ENCODE measurements at places on chromosomes 2 and 18.

DNA sequence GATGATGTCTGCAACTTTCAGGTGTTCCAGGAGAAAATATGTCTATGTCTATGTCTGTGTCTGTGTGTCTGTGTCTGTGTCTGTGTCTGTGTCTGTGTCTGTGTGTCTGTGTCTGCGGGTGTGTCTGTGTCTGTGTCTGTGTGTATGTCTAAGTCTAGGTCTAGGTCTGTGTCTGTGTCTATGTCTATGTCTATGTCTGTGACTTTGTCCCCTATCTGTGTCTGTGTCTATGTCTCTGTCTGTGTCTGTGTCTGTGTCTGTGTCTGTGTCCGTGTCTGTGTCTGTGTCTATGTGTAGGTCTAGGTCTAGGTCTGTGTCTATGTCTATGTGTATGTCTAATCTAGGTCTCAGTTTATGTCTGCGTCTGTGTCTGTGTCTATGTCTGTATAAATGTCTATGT, 10.5 kb downstream of the IL1R2 start:
- DNase-seq: no peak

- DNase-seq: no peak
Measured at GRCh38 chr2:6079405-6079804, 387.2 kb downstream of the SOX11 start.

DNA sequence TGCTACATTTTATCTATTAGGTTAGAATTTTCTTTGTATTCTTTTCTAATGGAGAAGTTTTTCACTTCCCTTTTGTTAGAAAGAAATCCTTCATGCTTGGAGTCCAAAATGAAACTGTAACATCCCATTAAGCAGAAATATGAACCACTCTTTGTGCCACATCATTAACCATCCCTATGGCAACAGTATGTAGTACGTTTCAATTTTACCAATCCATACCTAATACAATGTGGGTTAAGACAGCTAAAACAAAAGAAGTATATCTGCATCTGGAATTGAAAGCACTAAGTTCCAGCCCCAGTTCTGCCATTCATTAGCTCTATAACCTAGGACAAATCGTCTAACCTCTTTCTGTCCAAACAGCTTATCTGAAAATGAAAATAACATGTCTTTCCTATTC, 409.2 kb upstream of the SPHKAP start:
- DNase-seq: no peak

DNA sequence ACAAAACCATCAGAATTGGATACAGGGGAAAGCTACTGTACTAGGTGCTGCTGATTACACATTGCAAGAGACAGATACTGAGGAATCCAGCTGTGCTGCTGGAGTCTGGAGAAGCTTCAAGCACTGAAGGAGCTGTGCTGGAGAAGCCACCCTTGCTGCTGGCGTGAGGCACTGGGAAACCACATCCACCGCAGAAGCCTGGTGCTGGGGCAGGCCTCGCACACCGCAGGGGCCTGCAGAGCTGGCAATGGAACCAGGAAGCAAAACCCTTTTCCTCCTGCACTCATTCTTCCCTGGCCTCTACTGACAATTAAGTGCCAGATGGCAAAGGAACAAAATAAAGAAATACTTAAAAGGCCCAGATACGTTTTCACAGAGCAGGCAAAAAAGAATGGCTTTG, 94.4 kb upstream of the MSH6 start:
- no peak for DNase-seq

GRCh38 chr2:55001716-55002115, 48.5 kb downstream of the RTN4 start:
- no peak for DNase-seq

DNA sequence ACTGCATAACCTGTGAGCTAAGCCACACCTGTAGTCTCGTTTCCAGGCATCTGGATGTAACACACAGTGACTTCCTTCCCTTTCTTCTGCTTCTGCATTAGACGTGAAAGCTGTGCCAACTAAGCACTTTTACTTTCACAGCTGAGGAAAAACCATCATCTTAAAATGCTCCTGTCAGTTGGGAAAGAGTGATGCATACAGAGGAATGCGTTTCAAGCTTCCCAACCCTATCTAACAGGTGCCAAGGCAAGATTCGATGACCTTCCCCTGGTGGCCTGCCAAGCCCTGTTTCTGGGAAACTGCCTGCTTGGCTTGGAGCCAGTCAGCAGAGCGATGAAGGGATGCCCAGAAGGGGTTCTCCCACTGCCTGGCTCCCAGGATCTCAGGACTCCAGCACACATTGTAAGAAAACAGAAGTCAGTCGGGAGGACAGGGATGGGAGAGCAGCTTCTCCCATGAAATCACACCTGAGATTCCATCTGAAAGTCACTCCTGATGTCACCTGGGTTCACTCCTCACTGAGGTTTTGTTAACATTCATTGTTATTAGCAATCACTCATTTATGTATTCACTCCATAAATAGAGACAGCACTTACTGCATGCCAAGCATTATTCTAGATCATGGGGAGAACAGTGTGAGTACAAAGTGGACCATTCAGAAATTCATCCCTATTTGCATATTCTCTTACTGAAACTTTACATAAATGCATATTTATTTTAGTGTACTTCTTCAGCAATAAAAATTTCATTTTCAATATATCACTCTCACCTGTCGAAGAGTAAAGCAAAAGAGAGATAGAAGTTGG, 64.1 kb downstream of the DTNA start:
- no peak for DNase-seq

DNA sequence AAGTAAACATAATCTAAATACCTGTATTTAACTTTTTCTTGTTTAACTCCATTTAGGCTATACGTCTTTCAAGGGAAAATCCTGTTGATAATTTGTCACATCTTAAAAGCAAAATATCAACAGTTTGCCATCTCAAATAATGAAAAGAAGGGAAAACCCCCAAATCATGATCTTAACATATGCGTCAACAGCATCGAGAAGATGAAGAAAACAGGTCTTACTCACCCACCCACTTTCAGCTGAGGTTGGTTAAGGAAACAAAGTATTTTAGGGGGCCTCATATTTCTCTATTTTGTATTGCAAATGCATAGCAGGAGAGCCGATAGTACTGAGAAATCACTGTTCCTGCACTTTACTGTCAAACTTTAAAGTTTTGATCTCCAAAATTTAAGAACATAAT, 143.1 kb upstream of the COPS8 start:
- no peak for DNase-seq

- DNase-seq: no peak
Measured at GRCh38 chr18:27824841-27825681, 351.9 kb downstream of the CDH2 start.

- no peak for DNase-seq
Measured at GRCh38 chr2:65024149-65024829, 31.9 kb upstream of the CEP68 start.

- no peak for DNase-seq
Measured at GRCh38 chr2:70923378-70924015, 12.2 kb upstream of the ATP6V1B1 start.

DNA sequence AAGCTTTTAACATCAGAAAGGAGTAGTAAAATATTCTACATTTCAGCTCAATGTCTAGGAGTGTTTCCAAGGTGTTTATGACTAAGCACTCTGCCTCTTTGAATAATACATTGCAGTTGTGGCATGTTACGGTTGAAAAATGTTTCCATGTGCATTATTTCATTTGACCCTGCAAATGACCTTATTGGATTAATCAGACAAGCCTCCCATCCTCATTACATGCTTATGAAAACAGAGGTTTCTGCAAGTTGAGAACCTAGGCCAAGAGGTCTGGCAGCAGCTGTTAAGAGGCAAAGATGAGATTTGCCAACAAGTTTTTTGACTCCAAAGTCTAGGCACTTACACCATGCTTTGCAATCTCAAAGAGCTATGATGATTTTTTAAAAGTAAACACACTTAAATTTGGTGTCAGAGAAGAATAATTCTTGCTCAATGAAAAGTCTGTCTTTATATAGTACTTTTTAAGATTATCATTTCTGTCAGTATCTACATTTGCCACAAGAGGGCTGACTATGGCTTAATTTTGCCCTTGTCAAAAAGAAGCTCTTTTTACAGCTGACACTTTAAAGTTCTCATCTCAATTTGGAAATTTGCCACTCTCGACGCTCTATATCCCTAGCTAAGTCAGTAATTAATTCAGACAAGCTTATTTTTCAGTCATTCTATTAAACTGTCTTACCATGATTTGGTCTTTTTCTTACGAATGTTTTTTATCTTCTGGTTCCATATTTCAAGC, 260.6 kb downstream of the PAX3 start:
- no peak for DNase-seq

DNA sequence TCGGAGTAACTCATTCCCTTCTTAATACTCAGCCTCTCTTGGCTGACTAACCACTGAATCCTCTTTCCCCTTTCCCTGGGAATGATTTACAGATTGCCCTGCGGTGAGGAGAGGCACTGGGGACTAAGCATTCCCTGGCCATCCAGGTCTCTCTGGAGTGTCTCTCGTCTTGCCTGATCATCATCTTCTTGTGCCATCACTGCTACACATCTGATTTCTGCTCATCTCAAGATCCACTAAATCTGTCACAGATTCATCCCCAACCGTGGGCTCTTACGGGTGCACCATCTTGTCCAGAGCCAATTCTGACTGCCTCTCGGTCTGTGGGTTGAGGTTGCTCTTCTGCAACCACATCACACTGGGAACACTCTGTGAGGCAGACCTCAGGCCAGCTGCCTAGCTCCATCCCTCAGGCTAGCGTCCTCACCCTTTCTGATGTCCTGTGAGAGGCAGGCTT, 12.0 kb downstream of the SFTPB start:
- DNase-seq: no peak

- no peak for DNase-seq
Measured at GRCh38 chr2:116378786-116379185, 1435.7 kb upstream of the DDX18 start.

DNA sequence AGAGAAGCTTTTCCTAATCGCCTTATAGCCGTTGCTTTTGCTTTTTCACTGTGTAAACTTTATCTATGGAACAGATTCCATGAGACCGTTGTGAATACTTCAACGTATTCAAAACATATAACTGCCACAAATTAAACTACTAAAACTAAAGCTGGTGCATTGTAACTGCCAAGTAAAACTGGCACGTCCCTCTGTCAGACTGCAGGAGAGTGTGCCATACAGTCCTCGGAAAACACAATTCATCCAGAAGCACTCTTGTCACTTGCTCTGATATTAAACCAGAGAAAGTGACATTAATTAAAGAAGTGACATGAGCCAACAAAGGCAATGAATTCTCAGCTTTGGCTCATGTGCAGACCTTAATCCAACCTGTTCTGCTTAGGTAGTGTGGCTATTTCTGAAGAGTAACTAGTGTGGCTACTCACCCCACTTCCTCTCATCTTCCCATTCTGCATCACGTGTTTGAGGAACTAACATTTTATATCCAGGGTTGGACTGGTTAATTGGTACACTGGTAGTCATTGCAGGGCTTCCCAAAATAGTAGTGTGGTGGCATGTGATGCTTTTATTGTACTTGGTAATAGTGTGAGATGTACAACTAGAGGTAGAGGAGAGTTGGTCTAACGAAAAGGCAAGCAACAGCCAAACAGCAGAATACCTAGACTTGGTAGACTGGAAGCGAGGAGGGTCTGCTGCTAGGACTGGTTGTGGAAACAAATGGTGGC, 9.7 kb downstream of the VRK2 start:
- DNase-seq: no peak

- DNase-seq: no peak
Measured at GRCh38 chr2:53829273-53829979, 30.3 kb downstream of the GPR75 start.

DNA sequence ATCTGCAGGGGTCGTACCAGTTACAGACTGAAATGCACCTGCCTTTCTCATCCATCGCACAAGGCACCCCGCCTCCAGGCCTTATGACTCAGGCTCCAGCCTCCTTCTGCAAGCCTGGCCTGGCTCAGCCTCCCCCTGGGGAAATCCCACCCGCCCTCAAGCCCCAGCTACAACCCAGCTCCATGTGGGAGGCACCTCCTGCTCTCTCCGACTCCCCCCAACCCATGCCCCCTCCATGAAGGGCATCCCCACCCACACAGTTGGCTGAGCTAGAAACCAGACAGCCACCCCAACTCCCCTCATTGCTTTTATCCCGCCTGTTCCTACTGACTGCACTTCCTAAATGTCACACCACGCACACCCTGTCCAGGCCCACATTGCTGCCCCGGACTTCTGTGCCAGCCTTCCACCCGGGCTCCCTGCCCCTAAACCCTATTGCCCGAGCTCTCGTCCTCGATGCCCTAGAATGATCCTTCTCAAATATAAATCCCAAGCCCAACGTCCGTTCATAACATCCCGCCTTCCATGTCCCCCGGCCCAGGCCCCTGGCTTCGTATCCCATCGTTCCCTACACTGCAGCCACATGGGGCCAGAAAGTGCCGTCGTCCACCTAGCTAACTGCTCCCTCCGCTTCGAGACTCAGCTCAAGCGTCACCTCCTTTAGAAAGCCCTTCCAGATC, 9.9 kb downstream of the DNMT3A start:
- DNase-seq: no peak

GRCh38 chr18:24019641-24020331, 5.2 kb downstream of the TTC39C start:
- DNase-seq: no peak

GRCh38 chr2:20414806-20415205, 32.1 kb upstream of the RHOB start:
- DNase-seq: no peak

DNA sequence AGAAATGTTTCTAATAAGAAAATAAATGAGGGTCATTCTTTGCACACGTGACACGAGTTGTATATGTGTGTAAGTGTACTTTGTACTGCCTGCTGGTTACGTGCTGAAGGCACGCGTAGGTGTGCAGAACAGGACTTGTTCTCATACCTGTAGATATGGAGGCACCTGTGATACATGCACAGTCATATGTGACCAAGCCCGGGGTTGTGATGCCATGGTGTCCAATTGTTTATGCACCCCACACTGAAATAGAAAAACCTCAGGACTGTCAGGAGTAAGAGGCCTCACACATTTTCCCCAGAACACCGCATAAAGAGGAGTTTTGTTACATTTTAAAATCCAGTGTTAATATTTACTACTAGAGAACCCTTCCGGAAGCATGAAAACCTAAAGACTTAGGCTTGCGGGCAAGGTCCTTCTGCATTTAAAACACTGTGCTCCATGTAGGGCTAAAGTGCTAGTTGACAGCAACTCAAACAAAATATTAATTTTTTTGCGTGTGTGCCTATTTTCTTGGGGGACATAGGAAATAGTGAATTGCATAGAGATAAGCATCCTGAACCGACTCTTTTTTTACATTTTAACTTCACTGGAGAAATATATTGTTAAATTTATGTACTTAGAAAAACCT, 9.3 kb downstream of the TSHZ1 start:
- no peak for DNase-seq
